ENCODE measurements at places on chromosomes 7 and 10.

- no peak for DNase-seq
Measured at GRCh38 chr10:71521504-71522441, 125.1 kb downstream of the CDH23 start.

DNA sequence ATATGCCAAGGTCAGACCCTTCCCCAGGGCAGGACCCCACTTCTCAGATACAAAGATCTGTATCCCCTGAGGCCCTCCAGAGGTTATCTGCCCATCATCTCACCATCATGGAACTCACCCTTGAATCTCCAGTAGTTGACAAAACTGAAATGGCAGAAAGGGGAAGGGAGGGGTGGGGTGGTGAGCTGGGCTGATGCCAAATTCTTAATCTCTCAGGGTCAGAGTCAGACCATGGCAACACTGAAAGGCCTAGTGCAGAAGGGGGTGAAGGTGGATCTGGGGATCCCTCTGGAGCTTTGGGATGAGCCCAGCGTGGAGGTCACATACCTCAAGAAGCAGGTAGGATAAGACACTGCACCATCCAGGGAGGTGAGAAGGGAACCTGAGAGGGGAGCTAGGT is 3.1 kb downstream of the CNPY4 start:
- DNase-seq = no peak

DNA sequence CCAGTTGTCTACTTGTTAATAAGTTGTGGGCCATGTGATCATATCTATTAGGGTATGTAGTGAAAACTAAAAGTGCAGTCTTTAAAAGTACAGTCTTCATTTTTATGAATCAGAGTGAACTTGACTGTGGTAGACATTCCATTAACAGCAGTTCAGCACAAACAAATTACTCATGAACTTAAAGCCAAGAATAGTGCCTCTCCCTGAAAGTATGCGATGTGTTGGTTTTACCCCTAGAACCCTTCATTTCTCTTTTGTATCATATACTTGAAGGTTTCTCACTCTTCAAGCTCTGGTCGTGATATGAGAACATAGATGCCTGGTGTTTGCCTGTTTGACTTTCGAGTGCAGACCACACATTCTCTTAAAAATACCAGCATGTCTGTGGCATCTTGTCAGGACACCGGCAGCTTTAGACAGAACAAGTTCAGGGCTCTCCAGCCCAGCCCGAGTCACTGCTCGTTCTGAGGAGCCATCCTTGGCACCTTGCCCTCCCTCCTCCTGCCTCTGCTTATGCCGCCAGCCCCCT is 159.3 kb downstream of the LCOR start:
- DNase-seq = no peak

- DNase-seq = no peak
Measured at GRCh38 chr7:116150588-116150987, 59.8 kb upstream of the TES start.

DNA sequence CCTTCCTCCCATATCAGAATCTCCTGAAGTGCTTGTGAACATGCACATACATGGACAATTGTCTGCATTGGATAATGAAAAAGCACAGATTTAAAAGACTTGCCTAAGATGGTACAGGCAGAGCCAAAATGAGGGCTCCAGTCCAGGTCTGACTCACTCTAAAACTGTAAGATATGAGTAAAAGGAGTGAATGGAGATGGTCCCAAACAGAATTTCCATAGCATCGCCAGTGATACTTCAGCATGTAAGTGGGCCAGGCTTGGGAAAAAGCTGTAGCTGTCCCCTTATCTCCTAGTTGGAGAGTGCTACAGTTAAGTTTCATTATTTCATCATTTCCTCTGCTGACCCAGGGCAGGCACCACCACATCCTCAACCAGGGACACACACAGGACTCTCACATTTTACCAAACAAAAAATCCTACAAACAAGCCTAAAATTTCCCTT is 26.4 kb upstream of the IL6 start:
- no peak for DNase-seq

DNA sequence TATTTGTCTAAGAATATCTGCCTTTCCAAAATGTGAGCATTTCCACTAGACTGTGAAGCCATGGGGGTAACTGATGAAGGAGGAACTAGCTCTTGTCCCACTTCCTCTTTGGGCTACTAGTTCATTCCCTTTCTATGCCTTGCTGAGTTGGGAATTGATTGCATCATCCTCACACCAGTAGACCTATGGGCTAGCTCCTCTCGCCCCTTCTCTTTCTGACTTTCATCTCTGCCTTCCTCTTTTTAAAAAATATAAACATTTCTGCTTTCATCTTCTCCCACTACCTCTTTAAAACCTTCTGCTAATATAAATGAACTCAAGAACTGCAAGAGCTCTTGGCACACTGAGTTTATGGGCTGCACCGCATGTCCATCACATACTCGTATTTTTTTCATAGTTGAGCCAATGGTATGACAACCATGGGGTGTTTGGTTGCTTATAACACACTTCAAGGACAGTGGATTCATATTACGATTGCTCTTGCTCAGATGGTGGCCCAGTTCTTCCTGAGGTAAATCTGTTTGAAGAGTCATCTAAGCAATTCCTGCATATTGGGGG is 182.0 kb downstream of the REEP3 start:
- no peak for DNase-seq

GRCh38 chr10:78663721-78664120 is 405.0 kb upstream of the ZMIZ1 start:
- DNase-seq = no peak

GRCh38 chr7:127782654-127783559 is 130.9 kb downstream of the SND1 start:
- DNase-seq = no peak

DNA sequence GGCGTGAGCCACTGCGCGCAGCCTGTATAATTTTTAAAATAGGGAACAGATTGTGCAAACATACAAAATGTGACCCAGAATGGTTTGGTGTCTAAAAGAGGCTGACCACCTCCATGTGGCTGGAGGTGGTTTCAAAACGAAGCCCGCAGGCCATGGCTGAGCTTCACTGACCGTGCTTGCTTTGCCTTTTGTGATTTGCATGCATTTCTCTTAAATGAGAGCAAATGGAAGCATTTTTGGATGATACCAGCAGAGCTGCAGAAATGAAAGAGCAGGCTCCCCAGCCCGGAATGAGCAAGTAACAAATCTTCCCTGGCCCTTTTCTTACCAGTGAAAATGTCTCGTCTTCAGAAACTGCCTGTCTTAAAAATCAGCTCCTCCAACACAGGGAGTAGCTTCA is 239.9 kb downstream of the CAMK1D start:
- DNase-seq = no peak

- DNase-seq = no peak
Measured at GRCh38 chr7:73769481-73770001, 529 bp downstream of the CLDN3 start.

DNA sequence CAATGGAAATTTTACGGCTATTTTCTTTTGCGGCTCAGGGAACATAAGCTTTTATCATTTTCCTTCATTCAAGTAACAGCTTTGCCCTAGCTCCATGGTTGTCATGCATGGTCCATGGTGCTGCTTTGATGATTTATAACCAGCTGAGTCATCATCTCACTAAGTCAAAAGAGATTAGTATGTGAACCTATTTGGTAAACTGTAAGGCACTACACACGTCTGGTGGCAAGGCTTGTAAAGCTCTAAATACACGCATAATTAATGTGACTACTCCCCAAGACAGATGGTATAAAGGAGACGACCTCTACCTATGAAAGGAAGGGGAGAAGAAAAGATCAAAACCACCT is 340.2 kb downstream of the KCNMA1 start:
- DNase-seq = no peak

GRCh38 chr7:132437730-132438129 is 138.5 kb downstream of the PLXNA4 start:
- no peak for DNase-seq

GRCh38 chr7:47153576-47153975 is 428.3 kb downstream of the TNS3 start:
- no peak for DNase-seq

DNA sequence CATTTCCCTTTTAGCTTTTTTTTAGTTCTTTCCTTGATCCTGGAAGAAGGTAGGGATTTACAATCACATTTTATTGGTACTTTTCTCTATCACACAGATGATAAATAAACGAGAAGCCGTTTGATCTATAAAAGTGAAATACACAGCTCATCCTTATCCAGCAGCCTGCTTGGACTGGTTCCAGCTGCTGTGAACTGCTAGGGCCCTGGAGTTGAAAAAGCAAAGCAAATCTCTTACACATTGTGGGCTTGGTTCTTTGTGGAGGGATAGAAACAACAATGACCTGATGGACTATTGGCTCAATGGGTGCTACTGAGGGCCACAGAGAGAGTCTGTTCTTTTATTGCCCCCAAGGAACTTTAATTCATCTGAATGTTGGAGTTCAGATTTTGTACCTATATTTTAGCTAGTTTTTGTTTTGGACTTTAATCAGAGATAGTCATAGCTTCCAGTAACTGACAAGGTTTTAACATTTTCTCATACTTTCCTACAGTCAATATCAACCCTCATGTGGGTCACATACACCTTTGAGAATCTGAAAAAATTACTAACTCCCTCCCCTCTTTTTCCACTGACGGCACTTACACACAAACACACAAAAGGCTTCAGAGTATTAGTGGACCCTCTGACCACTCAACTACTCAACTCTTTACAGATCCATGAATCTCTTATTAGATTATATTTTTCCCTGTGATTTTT is 91.6 kb upstream of the CCDC6 start:
- DNase-seq = no peak

DNA sequence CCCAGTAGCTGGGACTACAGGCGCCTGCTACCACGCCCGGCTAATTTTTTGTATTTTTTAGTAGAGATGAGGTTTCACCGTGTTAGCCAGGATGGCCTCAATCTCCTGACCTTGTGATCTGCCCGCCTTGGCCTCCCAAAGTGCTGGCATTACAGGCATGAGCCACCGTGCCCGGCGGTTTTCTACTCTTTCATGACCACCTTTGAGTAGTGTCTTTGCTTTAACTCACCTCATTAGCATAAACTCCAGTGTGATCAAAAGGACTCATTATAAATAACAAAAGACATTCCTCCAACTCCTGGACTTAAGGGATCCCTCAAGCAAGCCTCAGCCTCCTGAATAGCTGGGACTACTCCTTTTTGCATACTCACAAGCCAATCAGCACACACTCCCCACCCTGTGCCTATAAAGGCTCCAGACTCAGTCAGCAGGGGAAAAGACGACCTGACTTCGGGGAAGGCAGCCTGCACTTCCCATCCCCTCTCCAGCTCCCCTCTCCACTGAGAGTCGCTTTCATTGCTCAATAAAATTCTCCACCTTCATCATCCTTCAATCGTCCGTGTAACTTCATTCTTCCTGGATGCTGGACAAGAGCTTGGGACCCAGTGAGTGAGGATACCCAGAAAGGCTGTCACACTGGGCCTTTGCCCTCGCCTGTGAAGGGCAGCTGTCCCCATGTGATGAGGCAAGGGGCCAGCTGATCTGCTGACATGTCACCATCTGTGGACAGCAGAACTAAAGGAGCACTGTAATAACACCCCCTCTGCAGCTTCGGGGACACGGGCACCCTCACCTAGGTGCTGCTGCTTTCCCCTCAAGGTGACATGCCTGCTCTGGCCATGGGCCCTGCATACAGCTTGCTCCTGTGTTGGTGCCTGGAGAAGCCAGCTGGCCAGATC is 35.0 kb upstream of the EIF4H start:
- DNase-seq = no peak

- no peak for DNase-seq
Measured at GRCh38 chr10:24223953-24224352, 15.0 kb downstream of the KIAA1217 start.

DNA sequence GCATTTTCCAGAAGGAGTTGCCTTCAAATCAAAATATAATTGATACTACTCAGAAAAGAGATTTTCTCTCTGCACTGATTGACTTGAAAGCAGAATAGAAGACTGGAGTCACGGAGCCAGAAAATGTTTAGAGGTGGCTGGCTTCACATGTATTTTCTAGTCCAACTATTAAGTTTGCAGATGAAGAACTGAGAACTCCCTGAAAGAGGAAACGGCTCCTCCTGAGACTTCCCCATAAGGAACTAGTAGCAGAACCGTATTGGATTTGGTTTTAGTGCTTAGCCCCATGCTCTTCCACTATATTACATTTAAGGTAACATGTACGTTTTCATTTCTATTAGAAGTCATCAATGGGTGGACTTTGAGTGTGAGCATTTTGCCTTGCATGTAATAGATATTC is 946.3 kb downstream of the CNTNAP2 start:
- no peak for DNase-seq

- DNase-seq = no peak
Measured at GRCh38 chr7:154255324-154255723, 203.1 kb downstream of the DPP6 start.

DNA sequence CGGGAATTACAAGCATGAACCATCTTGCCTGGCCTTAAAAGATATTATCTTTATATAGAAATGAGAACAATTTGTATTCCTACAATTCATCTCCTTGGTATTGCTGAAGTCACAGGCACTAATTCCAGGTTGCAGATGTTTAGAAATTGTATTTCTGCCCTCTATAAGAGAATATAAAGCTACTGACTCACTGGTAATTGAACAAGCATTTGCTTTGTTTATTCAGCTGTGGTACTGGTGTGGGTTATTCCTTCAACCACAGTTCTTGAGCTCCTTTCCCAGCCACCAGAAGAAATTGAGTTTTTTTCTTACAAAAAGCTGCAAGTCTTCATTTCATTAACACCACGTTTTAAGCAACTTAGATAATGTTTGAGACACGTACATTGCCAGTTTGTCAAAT is 29.0 kb upstream of the MPP7 start:
- no peak for DNase-seq

- DNase-seq = no peak
Measured at GRCh38 chr7:47000561-47000960, 581.4 kb downstream of the TNS3 start.

- DNase-seq = no peak
Measured at GRCh38 chr10:131440405-131441360, 129.2 kb upstream of the TCERG1L start.

DNA sequence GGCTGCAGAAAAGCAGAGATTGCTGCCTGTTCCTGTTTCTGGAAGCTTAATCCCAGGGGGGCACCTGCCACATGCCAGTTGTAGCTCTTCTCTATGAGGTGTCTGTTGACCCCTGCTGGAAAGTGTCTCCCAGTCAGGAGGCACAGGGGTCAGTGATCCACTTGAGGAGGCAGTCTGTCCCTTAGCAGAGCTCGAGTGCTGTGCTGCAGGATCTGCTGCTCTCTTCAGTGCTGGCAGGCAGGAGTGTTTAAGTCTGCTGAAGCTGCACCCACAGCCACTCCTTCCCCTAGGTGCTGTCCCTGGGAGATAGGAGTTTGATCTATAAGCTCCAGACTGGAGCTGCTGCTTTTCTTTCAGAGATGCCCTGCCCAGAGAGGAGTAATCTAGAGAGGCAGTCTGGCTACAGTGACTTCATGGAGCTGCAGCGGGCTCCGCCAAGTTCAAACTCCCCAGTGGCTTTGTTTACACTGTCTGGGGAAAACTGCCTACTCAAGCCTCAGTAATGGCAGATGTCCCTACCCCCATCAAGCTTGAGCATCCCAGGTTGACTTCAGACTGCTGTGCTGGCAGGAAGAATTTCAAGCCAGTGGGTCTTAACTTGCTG is 57.6 kb upstream of the CROT start:
- DNase-seq = no peak

GRCh38 chr10:114541081-114541796 is 116.8 kb downstream of the ABLIM1 start:
- peak; percentile 44 for DNase-seq
